RPMI7951 (cell line): ENCODE measurements at places on chromosomes 4 and X. TPM values are rescaled to one million over a fixed set of nuclear protein-coding genes. Genes with fewer than 3 reads are reported as not detected.
A peak's percentile ranks its signal among the peaks of the same experiment; 100 is the strongest.

GRCh38 chrX:2647627-2648026, 43.5 kb upstream of the CD99 start:
- DNase-seq: no peak

- DNase-seq: peak; percentile 77
Measured at GRCh38 chr4:1207603-1208265, 35.4 kb upstream of the SPON2 start.

SPANXN5 gene
- not detected in 2 replicates for total RNA-seq

GRCh38 chr4:42361456-42361855, 35.8 kb upstream of the SHISA3 start:
- DNase-seq: no peak

GRCh38 chrX:27085346-27085745, 377.8 kb downstream of the PPP4R3C start:
- no peak for DNase-seq

DNA sequence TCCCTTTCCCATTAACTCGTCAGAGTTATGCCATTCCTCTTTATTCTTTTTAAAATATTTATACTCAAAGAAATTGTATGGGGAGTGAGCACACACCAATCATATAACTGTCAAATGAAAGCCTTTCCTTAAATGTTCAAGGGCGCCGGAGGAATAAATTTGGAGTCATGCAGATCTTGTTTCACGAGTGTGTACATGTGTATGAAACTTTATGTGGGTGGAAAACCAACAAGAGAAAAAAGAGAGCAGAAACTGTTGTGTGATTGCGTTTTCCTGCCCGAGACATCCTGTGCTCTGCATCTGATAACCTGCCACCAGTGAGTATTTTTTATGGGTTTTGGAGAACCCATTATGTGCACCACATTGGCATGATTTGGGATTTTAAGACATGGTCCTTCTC, 88.3 kb downstream of the FHDC1 start:
- no peak for DNase-seq

DNAAF6 gene
- not detected in 2 replicates for total RNA-seq

- DNase-seq: peak; percentile 32
Measured at GRCh38 chr4:140743194-140743931, 12.8 kb downstream of the TBC1D9 start.

PASD1 gene
- not detected in 2 replicates for total RNA-seq

- DNase-seq: no peak
Measured at GRCh38 chrX:112889400-112889799, 48.8 kb upstream of the AMOT start.

GRCh38 chr4:31009926-31010325, 289.8 kb downstream of the PCDH7 start:
- no peak for DNase-seq

RAPGEF2 gene
- 12.7 and 12.9 TPM in 2 replicates for total RNA-seq

GRCh38 chr4:74475091-74475800, 30.3 kb downstream of the AREG start:
- DNase-seq: no peak

- DNase-seq: peak; percentile 67
Measured at GRCh38 chrX:68114573-68115129, 318.6 kb downstream of the OPHN1 start.

DNA sequence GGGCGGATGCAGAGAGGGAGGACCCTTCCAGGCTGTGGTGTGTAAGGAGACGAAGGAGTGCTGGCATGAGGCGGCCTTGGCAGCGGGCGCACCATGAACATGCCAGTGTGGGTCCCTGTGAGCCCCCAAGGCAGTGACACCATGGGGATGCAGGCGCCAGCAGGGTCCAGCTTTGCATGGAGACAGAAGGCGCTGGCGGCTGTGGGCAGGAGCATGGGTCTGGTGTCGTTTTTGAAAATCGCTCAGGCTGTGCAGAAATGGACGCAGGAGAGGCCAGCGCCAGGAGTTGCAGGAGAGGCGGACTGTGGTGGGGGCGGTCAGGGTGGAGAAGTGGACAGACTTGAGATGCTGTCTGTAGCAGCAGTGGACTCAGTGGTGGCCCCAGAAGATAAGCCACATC, 56.1 kb downstream of the PCGF3 start:
- no peak for DNase-seq

OCIAD1 gene
- total RNA-seq: 104 and 139 TPM in 2 replicates

GLRA3 gene
- not detected in 2 replicates for total RNA-seq

DNA sequence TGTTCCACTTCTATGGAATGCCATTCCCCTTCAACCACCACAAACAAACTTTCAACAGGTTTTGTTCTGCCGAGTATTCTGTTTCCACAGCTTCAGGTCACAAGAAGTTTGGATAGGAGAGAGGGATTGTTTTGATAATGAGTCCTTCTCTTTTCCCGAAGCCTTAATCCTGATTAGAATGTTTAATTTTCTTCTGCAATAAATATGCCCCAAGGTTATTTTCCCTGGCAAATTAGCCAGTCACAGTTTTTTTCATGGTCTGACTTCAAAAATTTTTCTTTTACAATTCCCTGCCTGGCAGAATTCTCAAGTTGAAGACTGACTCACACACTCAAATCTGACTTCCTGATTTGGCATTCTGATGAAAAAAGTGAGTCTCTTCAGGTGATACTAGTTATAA, 33.1 kb upstream of the EDNRA start:
- DNase-seq: peak; percentile 26

- DNase-seq: no peak
Measured at GRCh38 chrX:82224961-82225360, 1023.1 kb downstream of the SH3BGRL start.
